T-helper 2 cell (primary cell): ENCODE measurements at places on chromosomes 5 and 9.

GRCh38 chr9:107819772-107820565, 330.4 kb upstream of the KLF4 start:
- no peak for DNase-seq

- no peak for DNase-seq
These were observed 151.9 kb downstream of the NDUFS4 start for GRCh38 chr5:53712327-53712726.

DNA sequence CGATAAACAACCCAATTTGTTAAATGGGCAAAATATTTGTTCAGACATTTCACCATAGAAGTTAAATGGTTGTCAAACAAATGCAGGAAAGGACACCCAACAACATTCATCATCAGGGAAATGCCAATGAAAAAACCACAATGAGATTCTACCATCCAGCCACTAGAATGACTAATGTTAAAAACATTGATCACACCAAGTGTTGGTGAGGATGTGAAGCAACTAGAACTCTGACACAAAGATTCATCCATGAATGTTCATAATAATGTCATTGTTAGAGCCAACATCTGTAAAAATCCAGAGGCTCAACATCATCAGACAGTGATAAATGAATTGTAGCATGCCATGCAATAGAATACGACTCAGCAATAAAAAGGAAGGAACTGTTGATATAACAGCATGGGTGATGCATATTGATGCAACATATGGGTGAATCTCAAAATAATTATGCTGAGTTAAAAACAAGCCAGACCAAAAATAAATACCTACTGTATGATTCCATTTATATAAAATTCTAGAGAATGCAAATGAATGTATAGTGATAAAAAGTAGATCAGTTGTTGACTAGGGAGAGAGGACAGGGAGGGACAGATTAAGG, 55.9 kb upstream of the UNC5A start:
- DNase-seq, result no peak

DNA sequence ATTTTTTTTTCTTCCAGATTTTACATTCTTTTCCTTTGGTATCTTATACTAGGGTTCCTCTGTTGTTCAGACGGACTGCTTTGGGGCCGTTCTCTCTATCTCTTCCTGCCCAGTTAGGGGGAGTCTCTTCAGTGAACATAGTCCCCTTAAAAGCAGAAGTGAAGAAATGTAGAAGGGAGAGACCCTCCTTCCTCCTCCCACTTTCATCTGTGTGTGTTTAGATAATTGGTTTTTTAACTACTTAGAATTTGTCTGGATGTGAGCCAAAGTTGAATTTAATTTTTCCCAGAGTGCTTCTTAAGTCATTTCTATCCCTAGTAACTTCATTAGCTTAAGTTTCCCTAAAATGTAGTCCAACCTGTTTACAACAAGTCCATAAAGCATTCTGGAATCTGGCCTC, 167.5 kb downstream of the HACD4 start:
- no peak for DNase-seq

DNA sequence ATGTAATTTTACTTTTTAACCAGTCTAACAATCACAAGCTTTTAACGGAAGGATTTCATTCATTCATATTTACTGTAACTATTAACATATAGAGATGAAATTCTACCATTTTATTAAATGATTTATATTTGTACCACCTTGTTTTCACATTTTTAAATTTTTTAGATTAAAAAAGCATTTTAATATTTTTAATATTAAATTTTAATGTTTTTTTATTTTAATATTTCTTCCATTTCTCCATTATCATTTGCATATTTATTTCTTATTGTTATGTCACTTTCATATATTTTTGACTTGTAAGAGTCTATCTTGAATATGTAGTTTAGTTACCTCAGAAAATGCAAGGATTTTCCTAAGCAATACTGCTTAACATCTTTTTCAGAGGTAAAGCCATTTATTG, 1034.0 kb upstream of the PTPRD start:
- no peak for DNase-seq

GRCh38 chr9:133563291-133563796, 28.8 kb downstream of the ADAMTSL2 start:
- no peak for DNase-seq

DNA sequence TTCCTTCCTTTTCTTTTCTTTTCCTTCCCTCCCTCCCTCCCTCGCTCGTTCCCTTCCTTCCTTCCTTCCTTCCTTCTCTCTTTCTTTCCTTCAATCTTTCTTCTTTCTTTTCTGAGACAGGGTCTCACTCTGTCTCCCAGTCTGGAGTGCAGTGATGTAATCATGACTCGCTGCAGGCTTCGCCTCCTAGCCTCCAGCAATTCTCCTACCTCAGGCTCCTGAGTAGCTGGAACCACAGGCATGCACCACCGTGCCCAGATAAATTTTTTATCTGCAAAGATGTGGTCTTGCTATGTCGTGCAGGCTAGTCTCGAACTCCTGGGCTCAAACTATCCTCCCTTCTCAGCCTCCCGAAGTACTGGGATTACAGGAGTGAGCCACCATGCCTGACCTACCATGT, 81.4 kb downstream of the SPATA31C2 start:
- no peak for DNase-seq

DNA sequence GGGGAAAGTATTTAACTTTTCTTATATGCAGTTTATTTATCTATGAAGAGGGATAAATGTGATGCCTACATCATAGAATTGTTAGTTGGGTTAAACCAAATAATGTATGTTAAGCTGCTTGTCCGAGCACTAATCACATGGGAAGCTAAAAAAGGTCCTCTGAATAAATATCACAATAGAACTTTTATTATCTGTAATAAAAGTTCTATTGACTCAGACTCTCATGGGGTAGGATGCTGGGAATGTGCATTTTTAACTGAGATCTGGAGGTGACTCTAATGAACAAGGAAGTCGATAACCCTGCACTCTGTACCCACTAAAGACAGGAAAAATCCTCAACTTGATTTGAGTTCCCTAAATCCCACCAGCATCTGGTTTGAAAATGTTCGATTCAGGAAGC, 205.9 kb upstream of the IL12B start:
- no peak for DNase-seq
